ENCODE measurements at places on chromosomes 7 and 10. TPM values are rescaled to one million over a fixed set of nuclear protein-coding genes. Genes with fewer than 3 reads are reported as not detected.

The FRMD4A gene
- total RNA-seq = 3.7 TPM

The HOXA4 gene
- not detected for total RNA-seq

The TCAF1 gene
- total RNA-seq = 8.6 TPM

The DNAH11 gene
- total RNA-seq = 0.11 TPM

DNA sequence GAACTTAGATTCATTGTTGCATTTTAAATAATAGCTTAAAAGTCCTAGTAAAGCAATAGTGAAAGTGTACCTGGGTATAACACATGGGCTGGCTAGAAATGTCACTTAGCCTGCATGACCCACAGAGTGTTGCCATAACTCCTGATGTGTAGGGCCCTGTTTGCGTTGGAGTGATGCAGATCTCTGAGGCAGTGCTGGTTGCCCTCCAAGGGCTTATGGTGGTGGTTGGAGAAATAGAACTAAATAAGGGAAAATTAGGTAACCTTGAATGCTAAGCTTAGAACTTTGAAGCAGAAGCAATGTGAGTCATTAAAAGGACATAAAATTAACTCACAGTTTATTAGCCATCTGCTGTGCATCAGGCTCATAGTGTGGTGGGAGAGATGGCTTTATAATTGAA, 105.7 kb downstream of the CCNY start:
- no peak for DNase-seq
- no peak overlapping the region for H3K27ac ChIP-seq
- H3K36me3 ChIP-seq = no peaks in the 10 kb centered on the region
- peaks cover 12% of the 10 kb centered on the region for H3K4me1 ChIP-seq

- H3K27ac ChIP-seq = no peak overlapping the region
- no peak for DNase-seq
- H3K4me1 ChIP-seq = no peaks in the 10 kb centered on the region
- H3K4me3 ChIP-seq = no peak overlapping the region
Observed at GRCh38 chr10:27820637-27821036, 75.0 kb upstream of the MKX start.

GRCh38 chr10:132514821-132515520, 22.6 kb upstream of the INPP5A start:
- peaks cover 6% of the 10 kb centered on the region for H3K27me3 ChIP-seq
- H3K27ac ChIP-seq = no peak overlapping the region
- DNase-seq = no peak
- H3K4me1 ChIP-seq = no peaks in the 10 kb centered on the region

DNA sequence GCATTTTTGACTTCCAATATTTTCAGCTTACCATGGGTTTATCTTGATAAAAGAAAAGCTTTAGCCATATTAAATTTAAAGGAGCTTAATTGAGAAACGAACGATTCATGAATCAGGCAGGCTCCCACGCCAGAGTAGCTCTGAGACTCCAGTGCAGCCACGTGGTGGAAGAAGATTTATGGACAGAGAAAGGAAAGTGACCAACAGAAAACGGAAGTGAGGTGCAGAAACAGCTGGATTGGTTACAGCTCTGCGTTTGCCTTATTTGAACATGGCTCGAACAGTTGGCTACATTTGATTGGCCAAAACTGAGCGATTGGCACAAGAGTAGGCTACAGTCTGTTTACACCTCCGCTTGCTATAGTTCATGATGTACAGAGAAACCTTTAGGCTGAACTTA, 395.4 kb downstream of the GATA3 start:
- H3K4me1 ChIP-seq = no peaks in the 10 kb centered on the region
- no peaks in the 10 kb centered on the region for H3K27me3 ChIP-seq
- H3K36me3 ChIP-seq = no peaks in the 10 kb centered on the region
- H3K4me3 ChIP-seq = no peak overlapping the region
- H3K27ac ChIP-seq = no peak overlapping the region

DNA sequence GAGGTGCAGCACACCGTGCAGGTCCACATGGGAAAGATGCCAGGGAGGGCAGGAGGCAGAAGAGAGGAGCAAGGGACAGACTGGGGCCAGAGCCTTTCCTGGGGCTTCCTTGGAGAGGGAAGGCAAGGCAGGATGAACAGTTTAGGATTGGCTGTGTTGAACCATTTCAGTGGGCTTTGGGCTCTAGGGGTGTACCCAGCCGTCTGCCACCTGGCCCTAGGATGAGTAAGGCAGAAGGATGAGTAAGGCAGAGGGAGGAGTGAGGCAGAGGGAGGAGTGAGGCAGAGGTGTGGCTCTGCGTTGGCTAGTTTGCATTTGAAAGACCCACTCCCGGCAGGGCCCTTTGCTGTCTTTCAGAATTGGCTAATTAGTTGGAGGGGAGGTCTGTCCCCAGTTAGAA, 31.5 kb upstream of the PRF1 start:
- H3K4me1 ChIP-seq = no peaks in the 10 kb centered on the region
- no peaks in the 10 kb centered on the region for H3K27me3 ChIP-seq
- H3K36me3 ChIP-seq = no peaks in the 10 kb centered on the region
- no peak overlapping the region for H3K4me3 ChIP-seq

GRCh38 chr7:87885018-87885417, 8.7 kb downstream of the DBF4 start:
- H3K27me3 ChIP-seq = no peaks in the 10 kb centered on the region
- no peak for DNase-seq
- H3K4me3 ChIP-seq = no peak overlapping the region
- no peaks in the 10 kb centered on the region for H3K4me1 ChIP-seq

Data from CD4-positive, alpha-beta T cell (primary cell).